ENCODE measurements at places on chromosomes 13 and 19. TPM values are rescaled to one million over a fixed set of nuclear protein-coding genes. Genes with fewer than 3 reads are reported as not detected.

CEACAM8 gene
- not detected for total RNA-seq

RFXANK gene
- total RNA-seq, result 33.1 TPM

ATP8A2 gene
- total RNA-seq, result 0.29 TPM

CGB8 gene
- not detected for total RNA-seq

ACER1 gene
- not detected for total RNA-seq

Measured in aorta (tissue), 5 donors.